ENCODE measurements at places on chromosomes 5 and 9. TPM values are rescaled to one million over a fixed set of nuclear protein-coding genes. Genes with fewer than 3 reads are reported as not detected.

FOXD4L3 gene
- not detected for polyA plus RNA-seq

SLC23A1 gene
- not detected for polyA plus RNA-seq

DBH gene
- not detected for polyA plus RNA-seq

RICTOR gene
- polyA plus RNA-seq = 3.5 TPM

CD180 gene
- 11.7 TPM for polyA plus RNA-seq

All from CD14-positive monocyte (primary cell).